Activated CD4-positive, alpha-beta T cell treated with anti-CD3 and anti-CD28 coated beads, Interleukin-2, amount 50 U/mL, for 48 hours (primary cell): ENCODE measurements at places on chromosomes 5 and 9.
A peak's percentile ranks its signal among the peaks of the same experiment; 100 is the strongest.

- no peak for DNase-seq
These were observed 4.3 kb downstream of the B4GALT1 start for GRCh38 chr9:33162721-33163311.

DNA sequence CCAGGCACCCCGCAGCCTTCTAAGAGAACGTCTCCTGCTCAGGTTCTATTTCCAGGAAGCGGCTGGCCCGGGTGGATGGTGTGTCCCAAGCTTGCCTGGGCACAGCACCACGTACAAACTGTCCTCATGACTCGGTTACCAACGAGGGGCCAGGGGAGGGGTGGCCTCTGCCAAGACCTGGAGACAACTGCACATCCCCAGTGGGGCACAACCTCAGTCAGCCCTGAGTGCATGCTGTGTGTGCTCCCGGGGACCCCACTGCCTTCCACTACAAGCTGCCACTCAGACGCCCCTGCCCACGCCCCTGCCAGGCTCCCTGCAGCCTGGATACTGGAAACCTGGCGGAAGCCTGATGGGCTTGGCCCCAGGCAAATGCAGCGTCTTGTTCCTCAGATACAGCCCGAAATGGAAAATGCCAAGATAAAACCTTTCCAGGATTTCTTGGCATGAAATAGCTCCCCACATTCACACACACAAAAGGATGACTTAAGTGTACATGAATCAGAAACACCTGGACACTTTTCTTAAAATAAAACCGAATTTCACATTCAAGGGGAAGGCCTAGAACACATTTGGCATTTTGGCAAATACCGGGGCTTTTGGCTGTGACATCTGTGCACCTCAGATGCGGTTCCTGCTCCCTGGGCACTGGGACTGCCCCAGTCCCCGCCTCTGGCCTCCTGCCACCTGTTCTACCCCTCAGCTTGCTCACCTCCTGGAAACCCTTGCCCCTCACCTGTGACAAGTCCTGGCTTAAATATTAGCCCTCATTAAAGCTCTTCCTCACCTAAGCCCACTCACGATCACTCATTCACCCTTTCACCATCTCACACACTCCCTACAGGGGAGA lies 62.5 kb downstream of the COL23A1 start:
- DNase-seq = no peak

GRCh38 chr9:6567140-6567591 lies 78.4 kb downstream of the GLDC start:
- DNase-seq = peak; percentile 60

- peak; percentile 85 for DNase-seq
These were observed 4.9 kb downstream of the AKNA start for GRCh38 chr9:114382699-114383520.

- DNase-seq = no peak
These were observed 20.2 kb upstream of the SMIM15 start for GRCh38 chr5:61182449-61182848.

- no peak for DNase-seq
These were observed 68.6 kb downstream of the VCAN start for GRCh38 chr5:83540105-83540504.

GRCh38 chr9:34526026-34526425 lies 3.2 kb upstream of the ENHO start:
- no peak for DNase-seq
